ENCODE measurements at places on chromosomes 1 and 21.

GRCh38 chr1:115828101-115829022 is 12.6 kb downstream of the NHLH2 start:
- no peak for DNase-seq

DNA sequence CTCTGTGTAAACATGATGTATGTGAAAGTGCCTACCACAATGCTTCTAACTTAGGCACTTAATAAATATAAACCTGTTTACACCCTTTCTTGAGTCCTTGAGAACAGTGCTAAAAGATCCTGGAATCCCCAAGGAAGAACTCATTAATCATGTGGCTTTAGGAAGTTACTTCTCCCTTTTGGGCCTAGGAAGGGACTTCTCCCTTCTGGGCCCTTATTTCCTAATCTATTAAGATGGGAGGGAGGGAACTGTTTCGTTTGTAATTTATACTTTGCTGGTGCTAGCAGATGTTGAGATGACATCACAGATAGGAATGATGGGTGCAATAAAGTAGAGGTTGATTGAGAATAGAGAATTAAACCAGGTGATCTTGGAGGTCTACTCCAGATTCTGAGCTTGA is 1.2 kb downstream of the BTF3L4 start:
- peak; percentile 28 for DNase-seq

DNA sequence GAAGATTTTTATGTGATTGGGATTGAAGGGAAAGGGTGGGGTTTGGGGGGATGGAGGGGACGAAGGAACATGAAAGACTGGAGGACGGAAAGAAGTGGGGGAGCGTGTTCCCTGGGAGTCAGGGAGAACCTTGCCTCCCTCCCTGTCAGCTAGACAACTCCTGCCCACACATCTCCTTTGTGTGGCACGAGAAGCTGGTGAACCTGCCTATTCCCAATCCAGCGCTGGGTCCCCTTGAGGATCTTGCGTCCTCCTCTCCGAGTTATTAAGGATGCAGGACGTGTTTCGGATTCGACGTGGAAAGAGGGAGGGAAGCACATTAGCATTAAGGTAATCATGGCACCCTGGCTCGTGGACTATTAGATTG is 1.4 kb downstream of the LRRC7 start:
- DNase-seq = no peak

DNA sequence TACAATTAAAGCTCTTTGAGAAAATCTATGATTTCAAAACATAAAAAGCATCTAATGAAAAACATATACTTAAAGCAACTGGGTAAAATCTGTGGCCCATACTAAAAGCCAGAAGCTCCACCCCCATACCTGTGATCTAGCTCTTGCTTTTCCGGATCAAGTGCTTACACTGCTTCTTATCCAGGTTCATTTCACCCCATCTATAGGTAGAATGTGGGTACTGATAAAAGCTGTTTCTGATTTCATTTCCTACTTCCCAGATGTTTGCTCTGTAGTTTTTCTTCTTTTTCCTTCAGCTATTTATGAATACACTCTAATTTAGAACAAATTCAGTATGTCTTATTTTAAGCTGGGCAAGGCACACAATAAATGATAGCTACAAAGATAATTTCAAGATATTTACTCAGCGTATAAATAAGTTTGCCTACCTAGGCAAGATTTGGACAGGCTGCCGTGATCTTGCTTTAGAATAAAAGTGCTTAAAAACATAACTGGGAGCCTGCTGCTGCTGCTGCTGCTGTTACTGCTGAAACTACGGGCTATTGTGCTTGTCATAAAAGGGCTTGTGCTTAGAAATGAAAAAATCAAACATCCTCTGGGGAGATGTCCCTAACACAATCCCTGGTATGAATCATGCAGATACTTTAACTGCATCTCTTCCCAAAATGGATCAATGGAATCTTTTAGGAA is 2.1 kb downstream of the SIPA1L2 start:
- DNase-seq = peak; percentile 59

GRCh38 chr1:45640293-45640692 is 16.4 kb upstream of the CCDC17 start:
- DNase-seq = no peak

- DNase-seq = no peak
Observed at GRCh38 chr1:243494741-243495431, 239.0 kb downstream of the SDCCAG8 start.

GRCh38 chr1:65209005-65209885 is 61.2 kb downstream of the AK4 start:
- DNase-seq = peak; percentile 71

DNA sequence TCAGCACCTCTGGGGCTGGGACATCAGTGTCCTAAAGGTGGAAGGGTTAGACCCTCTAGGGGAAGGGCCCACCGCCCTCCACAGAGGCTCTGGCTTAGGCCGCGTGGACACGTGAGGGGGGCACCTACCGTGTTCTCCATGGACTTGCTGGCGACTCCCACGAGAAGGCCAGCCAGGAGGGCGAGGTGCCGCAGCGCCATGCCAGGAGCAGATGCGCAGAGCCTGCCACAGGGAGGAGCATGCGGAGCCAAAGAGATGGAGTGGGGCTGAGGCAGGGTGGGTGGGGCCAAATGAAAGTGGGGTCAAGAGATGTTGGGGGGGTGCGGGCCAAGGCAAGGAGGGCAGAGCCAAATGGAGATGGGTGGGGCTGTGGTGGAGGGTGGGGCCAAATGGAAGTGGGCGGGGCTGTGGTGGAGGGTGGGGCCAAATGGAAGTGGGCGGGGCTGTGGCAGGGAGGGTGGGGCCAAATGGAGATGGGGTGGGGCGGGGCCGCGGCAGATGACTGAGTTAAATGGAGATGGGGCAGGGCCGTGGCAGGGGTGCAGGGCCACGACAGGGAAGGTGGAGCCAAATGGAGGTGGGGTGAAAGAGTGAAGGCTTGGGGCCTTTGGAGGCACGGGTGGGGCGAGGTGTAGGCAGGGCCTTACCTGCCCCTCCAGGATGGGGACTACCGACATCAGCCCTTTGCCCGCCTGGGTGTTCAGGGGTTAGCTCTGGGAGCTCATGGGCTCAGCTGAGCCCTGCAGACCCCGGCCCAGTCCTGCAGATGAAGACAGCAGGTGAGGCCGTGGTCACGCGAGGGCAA is 17.4 kb upstream of the RNF223 start:
- DNase-seq = peak; percentile 25

- no peak for DNase-seq
Observed at GRCh38 chr1:12204140-12204539, 25.7 kb upstream of the VPS13D start.

- peak; percentile 10 for DNase-seq
Observed at GRCh38 chr1:246219508-246220030, 287.5 kb downstream of the SMYD3 start.

GRCh38 chr1:209607102-209607794 is 23.7 kb downstream of the CAMK1G start:
- no peak for DNase-seq

DNA sequence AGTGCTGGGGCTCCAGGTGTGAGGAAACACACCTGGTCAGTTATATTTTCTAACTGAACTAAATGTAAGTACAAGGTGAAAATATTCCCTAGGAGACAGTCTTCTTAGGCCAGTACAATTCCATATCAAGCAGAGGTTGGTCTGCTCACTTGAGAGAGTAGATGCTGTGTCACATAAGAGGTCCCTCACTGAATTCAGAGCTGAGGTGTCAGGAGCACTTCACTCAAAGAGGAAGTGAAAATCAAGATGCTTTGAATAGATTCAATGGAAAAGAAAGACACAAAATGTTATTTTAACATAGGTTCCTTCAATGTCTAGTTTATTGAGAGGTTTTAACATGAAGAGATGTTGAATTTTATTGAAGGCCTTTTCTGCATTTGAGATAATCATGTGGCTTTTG is 4.3 kb upstream of the FCRL3 start:
- peak; percentile 70 for DNase-seq

DNA sequence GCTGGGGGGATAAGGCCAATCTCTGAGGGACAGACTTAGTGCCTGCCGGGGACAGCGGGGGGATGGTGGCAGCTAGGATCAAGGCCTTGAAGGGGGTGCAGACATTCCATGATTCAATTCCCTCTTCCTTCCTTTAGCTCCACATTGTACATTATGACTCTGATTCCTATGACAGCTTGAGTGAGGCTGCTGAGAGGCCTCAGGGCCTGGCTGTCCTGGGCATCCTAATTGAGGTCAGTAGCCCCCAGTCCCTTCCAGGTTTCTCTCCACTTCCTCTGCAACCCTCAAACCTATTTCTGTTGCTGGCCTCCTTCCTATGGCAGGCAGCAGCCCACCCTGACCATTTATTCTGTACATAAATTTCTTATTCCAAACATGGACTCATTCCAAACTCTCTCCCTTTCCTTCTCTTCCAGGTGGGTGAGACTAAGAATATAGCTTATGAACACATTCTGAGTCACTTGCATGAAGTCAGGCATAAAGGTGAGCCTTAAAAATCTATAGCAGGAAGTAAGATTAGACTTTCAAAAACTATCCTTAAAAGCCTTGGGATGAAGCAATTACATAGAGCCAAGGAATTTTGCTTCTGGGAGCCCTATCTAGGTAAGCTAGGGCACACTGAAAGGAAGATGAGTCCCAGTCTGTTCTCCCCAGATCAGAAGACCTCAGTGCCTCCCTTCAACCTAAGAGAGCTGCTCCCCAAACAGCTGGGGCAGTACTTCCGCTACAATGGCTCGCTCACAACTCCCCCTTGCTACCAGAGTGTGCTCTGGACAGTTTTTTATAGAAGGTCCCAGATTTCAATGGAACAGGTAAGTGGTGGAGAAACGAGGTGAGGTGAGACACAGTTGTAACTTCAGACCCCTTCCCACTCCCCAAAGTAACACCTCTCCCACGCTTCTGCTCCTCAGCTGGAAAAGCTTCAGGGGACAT is 5.1 kb downstream of the CA14 start:
- DNase-seq = peak; percentile 53

- DNase-seq = no peak
Observed at GRCh38 chr1:170205301-170205700, 59.5 kb downstream of the NTMT2 start.

GRCh38 chr1:59026472-59026948 is 242.7 kb upstream of the JUN start:
- DNase-seq = no peak

- DNase-seq = no peak
Observed at GRCh38 chr21:29017639-29018237, 1.4 kb downstream of the RWDD2B start.

DNA sequence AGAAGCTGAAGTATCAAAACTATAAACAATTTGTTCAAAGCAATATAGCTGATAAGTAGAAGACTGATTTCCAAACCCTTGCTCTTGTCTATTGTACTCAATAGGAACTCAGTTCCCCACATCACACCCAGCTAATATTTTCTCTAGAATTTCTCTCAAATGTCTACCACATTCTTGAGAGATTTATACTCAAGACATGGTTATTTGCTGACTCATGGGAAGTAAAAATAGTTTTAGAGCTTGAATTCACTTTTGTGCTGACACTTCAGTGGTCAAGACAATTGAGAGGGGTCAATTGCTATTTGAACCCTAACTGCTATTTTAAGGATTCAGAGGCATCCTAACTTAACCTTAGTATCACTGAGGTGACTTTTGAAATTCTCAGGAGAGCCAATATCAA is 99.0 kb downstream of the TNNI3K start:
- no peak for DNase-seq

- no peak for DNase-seq
Observed at GRCh38 chr1:151991663-151992302, 1.9 kb downstream of the S100A10 start.

- no peak for DNase-seq
Observed at GRCh38 chr1:97603218-97603617, 317.6 kb downstream of the DPYD start.

GRCh38 chr21:43338951-43339350 is 88.0 kb downstream of the SIK1 start:
- DNase-seq = no peak

DNA sequence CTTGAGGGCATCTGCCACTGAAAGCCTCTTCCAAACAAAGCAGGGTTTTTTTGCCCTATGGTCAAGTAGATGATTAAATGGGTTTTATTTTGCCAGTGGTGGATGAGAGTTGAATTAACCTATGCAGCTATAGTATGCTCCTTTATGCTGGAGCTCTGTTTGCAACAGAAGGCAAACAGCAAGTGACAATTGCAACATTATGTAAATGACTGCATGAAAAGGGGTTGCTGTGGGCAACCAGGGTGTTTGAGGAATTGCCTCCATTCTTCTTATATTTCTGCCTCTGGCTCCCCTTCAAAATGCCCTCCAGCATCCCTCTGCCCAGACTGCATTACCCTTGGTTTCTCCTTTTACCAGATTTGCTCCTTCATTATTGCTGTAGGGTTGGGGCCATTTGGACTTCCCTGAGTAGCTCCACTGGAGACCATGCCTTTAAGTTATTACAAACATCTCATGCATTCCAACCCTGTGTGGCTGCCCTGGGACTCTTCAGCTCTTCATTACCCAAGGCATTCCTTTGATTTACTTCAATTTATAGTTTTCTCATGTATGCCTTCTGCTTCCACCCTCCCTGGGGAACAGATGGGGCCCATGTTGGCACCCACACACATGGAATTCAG is 398.4 kb downstream of the PRDM2 start:
- DNase-seq = no peak

DNA sequence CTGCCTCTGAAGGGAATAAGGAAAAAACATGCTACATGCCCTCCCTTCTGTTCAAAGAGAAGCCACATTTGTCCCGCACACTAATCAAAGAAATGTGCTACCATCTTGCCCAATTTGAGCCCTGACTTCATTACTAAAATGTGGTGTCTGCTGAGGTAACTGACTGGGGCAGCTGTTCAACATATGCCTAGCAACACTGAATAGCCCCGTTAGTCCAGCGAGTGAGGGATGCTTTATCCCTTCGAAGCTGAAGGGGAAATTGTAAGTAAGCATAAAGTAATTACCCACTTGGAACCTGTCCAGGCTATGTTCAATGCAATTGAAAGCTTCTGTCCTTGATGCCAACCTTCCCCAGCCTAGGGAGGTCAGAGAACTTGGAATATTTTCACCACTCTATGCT is 310.6 kb downstream of the SEC16B start:
- DNase-seq = no peak

DNA sequence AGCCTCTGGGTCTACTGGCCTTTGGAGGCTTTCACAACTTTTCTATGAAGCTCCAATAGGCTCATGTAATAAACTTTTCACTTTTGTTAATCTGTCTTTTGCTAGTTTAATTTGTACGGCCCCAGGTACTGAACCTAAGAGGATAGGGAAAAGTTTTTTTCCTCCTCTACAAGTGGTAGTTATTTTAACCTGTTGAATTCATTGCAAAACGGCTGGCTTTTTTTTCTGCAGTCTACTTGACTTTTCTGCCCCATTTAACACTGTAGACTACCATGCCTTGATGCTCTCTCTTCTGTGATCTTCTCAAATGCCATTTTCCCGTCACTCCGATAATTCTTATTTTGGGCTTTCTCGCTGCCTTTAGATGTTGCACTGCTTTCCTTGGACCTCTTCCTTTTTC is 43.6 kb upstream of the DR1 start:
- DNase-seq = no peak
